Fibroblast of skin of scalp (primary cell): ENCODE measurements at places on chromosomes 13 and 19.

DNA sequence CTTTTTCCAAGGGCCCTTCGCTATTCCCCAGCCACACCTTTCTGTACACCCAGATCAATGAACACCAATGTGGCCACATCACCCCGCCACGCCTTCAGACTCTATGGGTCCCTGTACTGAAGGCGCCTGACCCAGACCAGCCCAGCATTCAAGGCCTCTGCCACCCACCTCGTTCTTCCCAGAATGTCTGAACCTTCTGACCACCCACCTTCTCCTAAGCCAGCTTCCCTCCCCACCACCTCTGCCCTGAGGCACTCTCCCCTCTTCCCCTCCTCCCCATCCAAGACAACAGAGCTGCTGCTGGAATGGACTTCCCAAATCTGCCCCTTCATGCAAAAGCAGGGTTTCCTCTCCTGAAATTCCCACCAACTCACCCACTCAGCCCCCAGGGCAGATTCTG lies 3.3 kb upstream of the CEACAM20 start:
- DNase-seq = no peak

- DNase-seq = no peak
Measured at GRCh38 chr13:98496479-98496791, 80.5 kb downstream of the STK24 start.

DNA sequence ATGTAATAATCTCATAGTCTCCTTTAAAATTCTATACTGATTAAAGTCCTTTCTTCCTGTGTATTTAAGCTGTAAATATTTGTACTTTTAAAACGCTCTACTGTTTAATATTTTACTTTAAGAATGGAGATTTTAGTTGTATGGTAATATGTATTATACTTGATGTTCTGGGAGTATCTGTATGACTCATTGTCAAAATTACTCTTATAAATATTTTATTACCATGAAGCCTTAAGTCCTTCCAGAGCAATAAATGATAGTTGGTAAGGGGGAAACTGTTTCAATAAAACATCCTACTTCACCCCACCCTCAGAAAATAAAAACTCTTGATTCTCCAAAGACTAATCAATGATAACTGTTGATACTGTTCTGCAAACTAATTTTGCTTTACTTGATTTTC lies 6.4 kb downstream of the PCDH9 start:
- no peak for DNase-seq

- peak; percentile 32 for DNase-seq
Measured at GRCh38 chr13:76522083-76522755, 364.0 kb downstream of the KCTD12 start.

- DNase-seq = no peak
Measured at GRCh38 chr19:37914908-37915307, 7.9 kb downstream of the SIPA1L3 start.

DNA sequence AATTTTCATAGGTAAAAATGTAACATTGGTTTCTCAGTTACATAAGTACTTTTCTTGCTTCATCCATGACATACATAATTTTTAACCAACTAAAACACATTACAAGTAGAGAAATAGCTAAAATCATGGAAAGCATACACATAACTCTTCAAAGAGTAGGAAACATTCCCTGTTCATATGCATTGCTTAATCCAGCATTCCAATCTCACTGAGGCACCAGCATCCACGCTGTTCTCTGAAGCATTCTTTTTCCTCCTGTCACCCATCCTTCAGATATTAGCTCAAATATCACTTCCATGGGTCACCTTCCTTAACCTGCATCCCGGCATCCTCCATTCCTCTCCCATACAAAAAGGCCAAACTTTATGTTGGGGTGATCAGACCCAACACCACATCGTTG lies 79.1 kb downstream of the ZNF254 start:
- peak; percentile 1 for DNase-seq

DNA sequence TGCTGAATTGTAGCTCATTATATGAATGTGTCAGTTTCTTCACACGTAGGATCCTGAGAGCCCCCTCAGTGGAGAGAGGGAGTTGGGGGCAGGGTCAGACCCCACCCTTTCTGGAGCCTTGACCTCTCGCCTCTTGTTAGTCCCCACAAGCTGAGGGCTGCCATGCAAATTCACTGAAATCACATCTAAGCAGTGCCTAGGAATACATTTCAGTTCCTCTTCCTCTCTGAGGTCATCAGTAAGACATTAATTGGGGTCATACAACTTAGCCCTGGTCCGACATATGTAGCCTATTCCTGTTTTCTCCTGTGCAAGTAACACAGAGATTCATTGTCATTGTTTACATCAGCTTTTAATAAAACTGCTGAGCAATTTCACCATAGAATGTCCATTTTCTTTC lies 30.0 kb downstream of the MYO9B start:
- no peak for DNase-seq
